ENCODE measurements at places on chromosomes 2 and 18.

GRCh38 chr2:158603205-158603604 lies 146.5 kb downstream of the PKP4 start:
- no peak for DNase-seq

GRCh38 chr2:126765395-126765794 lies 109.4 kb downstream of the GYPC start:
- DNase-seq: no peak

DNA sequence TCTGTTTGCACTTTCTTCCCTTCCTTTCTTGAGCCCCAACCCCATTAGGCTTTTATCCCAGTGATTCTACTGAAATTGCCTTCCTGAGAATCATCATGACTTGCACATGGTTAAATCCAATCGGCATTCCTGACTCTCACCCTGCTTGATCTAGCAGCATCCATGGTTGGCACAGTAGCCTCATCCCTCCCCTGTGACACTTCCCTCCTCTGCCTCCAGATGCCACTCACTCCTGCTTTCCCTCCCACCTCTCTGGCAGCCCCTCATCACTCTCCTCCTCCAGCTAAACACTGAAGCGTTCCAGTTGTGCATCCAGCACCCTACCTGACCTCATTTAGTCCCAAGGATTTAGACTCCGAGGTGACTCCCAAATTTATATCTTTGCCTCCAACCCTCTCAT lies 114.7 kb downstream of the GALNT14 start:
- no peak for DNase-seq

- no peak for DNase-seq
These were observed 86.9 kb downstream of the MCFD2 start for GRCh38 chr2:46828491-46829230.

DNA sequence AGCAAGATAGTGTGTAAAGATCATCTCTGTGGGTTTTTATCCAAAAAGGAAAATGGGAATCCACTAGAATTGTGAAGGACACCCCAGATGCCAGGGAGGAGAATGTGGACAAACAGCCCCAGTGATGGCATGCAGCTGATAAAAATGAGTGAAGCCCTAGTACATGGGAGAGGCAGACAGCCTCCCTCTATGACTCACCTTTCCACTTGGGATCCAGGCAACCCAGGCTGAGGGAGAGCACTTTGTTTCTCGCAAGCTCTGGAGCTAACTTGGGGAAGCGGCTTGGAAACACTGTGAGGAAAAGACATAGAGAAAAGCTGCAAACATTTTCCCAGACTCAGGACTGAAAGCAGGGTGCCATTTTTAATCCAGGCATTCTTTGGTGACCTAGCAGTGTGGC lies 5.3 kb upstream of the FLACC1 start:
- no peak for DNase-seq

- DNase-seq: no peak
These were observed 12.9 kb downstream of the IER3IP1 start for GRCh38 chr18:47163241-47163640.

DNA sequence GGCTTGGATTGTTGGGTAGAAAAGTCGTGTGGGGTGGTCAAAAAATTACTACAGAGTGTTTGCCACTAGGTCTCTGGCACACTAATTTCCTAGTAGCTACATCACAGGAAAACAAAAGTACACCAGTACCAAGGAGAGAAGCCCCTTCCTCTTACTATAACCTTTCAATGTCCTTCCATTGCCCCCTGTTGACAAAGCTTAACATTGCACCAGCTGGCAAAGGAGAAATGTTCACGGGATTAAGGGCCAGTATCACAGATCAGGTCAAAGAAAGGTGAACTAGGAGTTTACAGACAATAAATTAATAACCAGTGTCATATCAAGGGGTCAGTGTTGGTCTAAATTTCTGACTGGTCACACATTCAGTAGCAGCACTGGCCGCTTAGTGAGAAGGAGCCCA lies 1139.6 kb upstream of the FAM98A start:
- no peak for DNase-seq

- DNase-seq: no peak
These were observed 134.2 kb upstream of the HS6ST1 start for GRCh38 chr2:128452536-128453530.

GRCh38 chr18:79410731-79411613 lies 15.2 kb downstream of the NFATC1 start:
- DNase-seq: no peak

- DNase-seq: no peak
These were observed 157.9 kb upstream of the UNC80 start for GRCh38 chr2:209613649-209614305.

DNA sequence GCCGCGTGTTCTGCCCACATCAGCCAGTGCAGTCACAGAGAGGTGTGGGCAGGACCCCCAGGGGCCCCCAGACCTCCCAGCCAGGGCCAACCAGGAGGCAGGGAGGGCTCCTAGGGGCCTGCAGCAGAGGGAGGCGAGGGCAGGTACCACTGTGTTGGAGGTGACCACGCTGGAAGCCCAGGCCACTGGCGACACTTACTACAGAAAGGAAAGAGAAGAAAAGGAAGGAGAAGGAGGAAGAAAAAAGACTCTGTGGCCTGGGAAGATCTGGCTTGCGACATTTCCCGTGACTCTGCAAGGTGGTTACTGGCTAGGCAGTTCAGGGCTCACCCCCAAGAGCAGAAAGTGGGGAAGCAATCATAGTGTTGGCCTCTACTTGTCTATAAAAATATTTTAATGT lies 98.1 kb upstream of the BCL2L11 start:
- no peak for DNase-seq
